ENCODE measurements at places on chromosomes 7 and 10.
A peak's percentile ranks its signal among the peaks of the same experiment; 100 is the strongest.

DNA sequence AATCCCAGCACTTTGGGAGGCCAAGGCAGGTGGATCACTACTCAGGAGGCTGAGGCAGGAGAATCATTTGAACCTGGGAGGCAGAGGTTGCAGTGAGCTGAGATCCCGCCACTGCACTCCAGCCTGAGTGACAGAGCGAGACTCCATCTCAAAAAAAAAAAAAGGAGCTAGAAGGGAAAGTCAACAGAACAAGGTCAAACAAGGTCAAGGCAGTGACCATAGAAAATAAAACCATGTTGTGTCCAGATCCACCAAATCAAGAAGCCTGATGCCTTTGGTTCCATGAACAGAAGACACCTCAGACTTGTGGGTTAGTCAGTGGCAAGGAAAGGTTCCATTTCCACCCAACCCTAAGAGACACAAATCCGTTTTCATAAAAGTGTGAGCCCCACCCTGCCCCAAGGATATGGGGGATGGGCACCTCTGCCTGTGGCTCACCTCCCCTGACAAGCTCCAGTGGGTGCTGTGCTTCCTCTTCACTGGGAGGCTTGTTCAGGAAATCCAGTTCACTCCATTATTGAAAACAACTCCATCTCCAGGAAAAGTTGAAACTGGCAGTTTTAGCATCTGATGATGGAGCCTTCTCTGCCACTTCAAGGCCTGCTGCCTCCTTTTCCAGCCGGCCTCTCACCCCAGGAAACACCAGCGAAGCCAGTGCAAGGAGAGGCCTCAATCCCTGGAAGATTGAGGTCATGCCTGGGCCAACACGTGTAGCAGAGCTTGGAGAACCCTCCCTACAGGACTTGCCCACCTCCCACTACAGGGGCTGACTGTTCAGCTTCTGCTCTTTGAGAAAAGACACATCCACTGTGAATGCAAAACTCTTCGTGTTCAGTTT lies 152.9 kb downstream of the NRF1 start:
- DNase-seq = no peak

DNA sequence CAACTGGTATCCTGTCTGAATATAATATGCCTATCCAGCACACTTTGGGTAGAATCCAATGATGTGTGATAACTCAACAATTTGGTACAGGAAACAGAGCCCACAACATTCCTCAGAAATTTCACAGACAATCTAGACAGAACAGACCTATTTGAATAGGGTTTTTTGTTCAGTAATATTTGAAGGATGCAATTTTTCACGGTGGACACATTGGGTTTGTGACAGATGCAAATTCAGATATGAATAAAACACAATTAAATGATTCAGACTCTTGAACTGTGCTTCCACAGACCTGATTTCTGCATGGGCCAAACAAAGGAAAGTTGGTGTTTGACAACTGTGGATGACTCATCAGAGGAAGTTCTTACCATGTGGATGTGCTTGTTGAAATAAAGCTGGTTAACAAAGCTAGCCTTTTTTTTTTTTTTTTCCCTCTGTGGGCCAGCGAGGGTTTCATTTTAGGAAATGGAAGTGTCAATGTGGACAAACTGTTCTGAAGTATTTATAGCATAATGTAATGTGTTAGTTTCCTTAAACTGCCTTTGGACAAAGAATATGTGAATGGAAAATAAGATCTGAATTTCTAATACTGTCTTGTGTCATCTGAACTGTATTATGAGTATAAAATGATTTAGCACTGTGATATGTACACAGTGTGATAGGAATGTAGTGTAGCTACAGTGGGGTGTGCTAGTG lies 43.2 kb upstream of the FAM133B start:
- peak; percentile 53 for DNase-seq

GRCh38 chr10:98460837-98461499 lies 14.2 kb upstream of the HPS1 start:
- DNase-seq = no peak

DNA sequence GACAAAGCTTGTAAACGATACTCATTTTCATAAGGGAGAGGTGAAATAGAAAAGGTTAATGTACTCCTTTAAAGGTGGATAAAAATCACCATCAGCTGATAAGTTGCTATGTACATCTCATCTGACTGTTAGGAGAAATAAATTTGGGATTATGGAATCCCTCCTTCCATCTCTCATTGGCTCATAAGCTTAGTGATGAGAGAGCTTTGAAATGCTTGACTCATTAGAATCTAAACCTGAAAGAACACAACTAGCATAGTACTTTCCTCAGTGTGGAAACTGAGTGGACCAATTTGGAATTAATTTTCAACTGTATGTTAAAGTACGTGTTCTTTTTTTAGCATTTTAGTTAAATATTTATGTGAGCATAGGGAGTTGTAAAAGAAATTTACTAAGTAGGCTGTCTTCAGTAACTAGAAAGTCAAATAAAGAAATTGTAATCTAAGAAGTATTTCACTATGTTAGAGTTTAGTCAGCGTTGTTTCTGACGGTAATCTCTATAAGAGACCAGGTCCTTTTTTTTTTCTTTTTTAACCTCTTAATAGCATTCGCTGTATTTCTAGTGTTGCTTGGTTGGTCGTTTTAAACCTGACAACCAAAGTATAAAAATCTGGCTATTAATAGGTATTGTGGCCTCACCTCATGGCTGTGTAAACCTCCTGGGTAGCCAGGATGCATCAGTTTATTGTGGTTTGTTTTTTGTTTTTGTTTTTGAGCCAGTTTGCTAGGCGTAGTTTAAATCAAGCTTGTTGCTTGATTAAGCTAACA lies 34.4 kb downstream of the FHIP2A start:
- DNase-seq = no peak

DNA sequence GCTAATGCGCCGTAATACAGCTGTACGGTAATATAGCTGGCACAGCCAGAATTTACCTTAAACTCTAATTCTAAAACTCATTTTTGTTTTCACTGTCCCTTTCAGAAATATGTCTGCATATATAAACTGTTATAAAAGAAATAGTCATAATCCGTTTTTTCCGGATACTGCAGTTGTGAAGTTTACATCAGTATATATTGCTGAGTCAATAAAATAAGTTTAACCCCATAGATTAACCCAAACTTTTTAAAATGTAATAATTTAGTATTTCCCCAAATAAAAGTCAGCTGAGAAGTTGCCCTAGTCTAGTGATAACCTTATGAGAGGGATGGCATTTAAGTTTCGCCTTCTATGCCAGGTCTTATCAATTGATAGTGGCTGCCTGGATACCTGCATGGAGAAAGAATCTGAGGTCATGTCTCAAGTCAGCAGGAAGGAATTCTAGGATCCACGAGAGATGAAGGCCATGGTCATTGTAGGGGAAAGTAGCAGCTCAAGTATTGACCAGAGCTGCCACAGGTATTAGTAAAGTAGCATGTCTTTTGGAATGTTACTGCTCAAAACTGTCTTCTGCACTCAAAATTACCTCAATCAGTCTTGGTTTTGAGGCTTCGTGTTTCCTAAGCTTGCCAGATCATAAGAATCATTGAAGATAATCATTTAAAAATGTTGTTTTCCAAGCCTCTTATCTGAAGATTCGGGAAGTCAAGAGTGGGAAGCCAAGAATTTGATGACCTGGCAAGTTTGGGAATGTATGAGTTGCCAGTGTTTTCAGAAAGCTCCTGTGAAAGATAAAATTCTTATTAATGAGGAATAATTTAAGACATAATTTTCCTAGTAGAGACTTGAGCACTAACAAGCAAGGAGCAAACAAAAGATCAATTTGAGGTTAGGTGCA lies 10.8 kb downstream of the PRPS1L1 start:
- no peak for DNase-seq

DNA sequence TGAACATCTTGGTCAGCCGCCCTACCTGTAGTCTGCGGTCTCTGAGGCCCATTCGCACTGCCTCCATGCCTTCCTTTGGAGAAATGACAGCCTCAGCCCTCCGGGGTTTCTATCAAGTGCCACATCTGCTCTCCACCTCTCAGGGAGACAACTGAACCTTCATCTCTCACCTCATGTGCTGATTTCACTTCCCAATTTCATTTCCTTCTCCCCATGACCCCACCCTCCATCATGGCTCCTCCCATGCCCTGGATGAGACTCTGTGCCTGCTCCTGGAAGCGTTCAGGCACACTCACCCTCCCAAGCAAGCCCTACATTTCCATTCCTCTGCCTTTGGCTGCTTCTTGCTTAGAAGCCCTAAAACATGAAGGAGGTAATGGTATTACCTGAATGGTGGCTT lies 7.8 kb upstream of the SCD start:
- no peak for DNase-seq

GRCh38 chr10:45339894-45340293 lies 24.5 kb upstream of the OR13A1 start:
- no peak for DNase-seq

GRCh38 chr7:139340808-139341057 lies 404 bp upstream of the FMC1 start:
- no peak for DNase-seq
